ENCODE measurements at places on chromosomes 6 and 20.
A peak's percentile ranks its signal among the peaks of the same experiment; 100 is the strongest.

GRCh38 chr6:166588691-166589336 lies 2.3 kb upstream of the RAMACL start:
- H3K27ac ChIP-seq = no peak overlapping the region
- H3K4me1 ChIP-seq = peaks cover 16% of the 10 kb centered on the region
- H3K4me3 ChIP-seq = no peak overlapping the region
- H3K36me3 ChIP-seq = no peaks in the 10 kb centered on the region

DNA sequence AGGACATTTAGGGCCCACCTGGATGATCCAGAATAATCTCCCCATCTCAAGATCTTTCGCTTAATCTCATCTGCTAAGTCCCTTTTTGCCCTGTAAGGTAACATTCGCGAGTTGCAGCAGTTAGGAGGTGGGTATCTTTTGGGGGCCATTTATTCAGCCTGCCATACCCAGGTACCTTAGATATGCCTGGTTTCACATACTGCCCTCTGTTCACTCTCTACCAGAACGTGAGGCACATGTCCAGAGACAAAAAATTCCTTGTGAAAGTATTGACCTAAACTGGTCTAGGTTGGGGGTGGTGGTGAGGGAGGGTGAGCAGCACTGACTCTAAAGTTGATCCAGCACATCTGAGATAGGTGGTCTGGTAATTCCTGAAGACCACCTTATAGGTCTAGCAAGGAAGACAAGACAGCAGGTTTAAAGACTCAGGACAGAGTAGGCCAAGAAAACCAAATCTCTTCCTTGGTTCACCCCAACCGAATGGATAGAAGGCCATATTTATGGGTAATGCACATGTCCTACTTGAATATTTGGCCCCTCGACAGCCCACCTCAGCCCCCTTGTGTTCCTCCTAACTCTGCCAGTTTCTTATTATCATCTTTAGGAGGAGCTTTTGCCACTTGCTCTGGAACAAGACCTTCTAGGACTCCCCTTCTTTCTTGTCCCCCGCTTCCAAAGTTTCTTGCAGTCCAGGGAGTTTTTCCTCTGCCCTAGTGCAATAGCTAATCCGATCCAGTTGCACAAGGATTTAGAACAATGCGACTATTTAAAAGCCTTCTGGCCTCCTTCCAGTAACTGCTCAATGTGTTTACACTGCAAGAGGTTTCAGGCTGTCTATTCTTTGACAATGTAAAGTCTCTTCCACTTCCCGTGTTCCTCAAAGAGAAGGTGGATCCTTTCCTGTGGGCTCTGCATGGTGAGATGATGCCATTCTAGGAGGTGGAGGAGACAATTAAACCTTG lies 213.0 kb upstream of the LAMP5 start:
- peak overlapping the region; percentile 17 for H3K27ac ChIP-seq
- peaks cover 17% of the 10 kb centered on the region for H3K4me1 ChIP-seq
- DNase-seq = peak; percentile 88
- H3K4me3 ChIP-seq = no peak overlapping the region
- H3K27me3 ChIP-seq = no peaks in the 10 kb centered on the region
- no peaks in the 10 kb centered on the region for H3K36me3 ChIP-seq

- H3K36me3 ChIP-seq = no peaks in the 10 kb centered on the region
- no peak overlapping the region for H3K4me3 ChIP-seq
- no peak overlapping the region for H3K27ac ChIP-seq
Observed at GRCh38 chr6:7439228-7439627, 49.6 kb downstream of the RIOK1 start.

DNA sequence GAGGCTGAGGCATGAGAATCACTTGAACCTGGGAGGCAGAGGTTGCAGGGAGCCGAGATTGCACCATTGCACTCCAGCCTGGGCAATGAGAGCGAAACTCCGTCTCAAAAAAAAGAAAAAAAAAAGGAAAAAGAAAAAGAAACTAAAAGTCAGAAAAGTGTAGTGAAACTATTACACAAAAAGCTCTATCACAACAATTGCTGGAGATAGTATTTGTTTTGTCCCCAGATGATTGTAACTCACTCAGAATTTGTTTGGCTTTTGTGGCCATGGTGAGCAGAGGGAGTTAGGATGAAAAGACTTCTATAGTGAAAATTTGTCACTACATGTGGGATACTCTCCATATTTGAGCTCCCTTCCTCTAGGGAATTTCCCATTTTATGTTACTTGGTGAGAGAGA lies 5.2 kb upstream of the GOPC start:
- H3K4me3 ChIP-seq = no peak overlapping the region
- no peak overlapping the region for H3K27ac ChIP-seq
- no peaks in the 10 kb centered on the region for H3K36me3 ChIP-seq
- no peak for DNase-seq
- H3K27me3 ChIP-seq = no peaks in the 10 kb centered on the region
- H3K4me1 ChIP-seq = peaks cover 6% of the 10 kb centered on the region

GRCh38 chr6:137165375-137166246 lies 7.8 kb downstream of the IL22RA2 start:
- H3K4me3 ChIP-seq = no peak overlapping the region
- peak; percentile 69 for DNase-seq
- no peaks in the 10 kb centered on the region for H3K36me3 ChIP-seq

- DNase-seq = no peak
- no peaks in the 10 kb centered on the region for H3K27me3 ChIP-seq
- no peak overlapping the region for H3K27ac ChIP-seq
- H3K36me3 ChIP-seq = no peaks in the 10 kb centered on the region
Observed at GRCh38 chr6:148868314-148868713, 121.5 kb downstream of the UST start.

Data from stomach (tissue), 19 donors.